ENCODE measurements at places on chromosomes 3 and 15.

GRCh38 chr3:109176726-109177125, 40.2 kb downstream of the C3orf85 start:
- no peak for DNase-seq

- DNase-seq: no peak
Observed at GRCh38 chr3:9102240-9102981, 139.1 kb upstream of the RAD18 start.

DNA sequence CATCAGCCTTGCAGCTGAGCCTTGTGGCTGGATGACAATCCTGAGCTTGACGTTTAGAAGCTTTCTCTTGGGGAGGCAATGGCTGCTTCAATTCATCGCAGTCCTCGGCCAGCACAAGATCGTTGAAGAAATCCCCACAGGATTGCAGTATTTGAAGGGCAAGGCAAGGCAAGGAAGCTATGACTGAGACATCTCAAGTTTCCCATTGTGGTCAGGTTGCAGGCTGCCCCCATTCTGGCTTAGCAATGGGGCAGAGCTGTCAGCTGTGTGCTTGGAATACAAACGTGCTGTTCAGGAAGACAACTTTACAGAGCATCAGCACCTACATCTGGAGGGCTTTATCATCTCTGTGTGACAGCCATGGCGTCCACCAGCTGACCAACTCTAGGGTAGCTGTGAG, 275.9 kb upstream of the TBL1XR1 start:
- DNase-seq: no peak

- no peak for DNase-seq
Observed at GRCh38 chr3:195079636-195080035, 191.3 kb downstream of the XXYLT1 start.

- DNase-seq: no peak
Observed at GRCh38 chr3:24751020-24751419, 256.4 kb upstream of the THRB start.

GRCh38 chr15:101267320-101268104, 9.8 kb downstream of the SELENOS start:
- DNase-seq: no peak

- DNase-seq: no peak
Observed at GRCh38 chr3:143123353-143123984, 3.9 kb downstream of the CHST2 start.
